ENCODE measurements at places on chromosomes 16 and 17.

- no peak for DNase-seq
These were observed 22.1 kb downstream of the HIC1 start for GRCh38 chr17:2077040-2077439.

DNA sequence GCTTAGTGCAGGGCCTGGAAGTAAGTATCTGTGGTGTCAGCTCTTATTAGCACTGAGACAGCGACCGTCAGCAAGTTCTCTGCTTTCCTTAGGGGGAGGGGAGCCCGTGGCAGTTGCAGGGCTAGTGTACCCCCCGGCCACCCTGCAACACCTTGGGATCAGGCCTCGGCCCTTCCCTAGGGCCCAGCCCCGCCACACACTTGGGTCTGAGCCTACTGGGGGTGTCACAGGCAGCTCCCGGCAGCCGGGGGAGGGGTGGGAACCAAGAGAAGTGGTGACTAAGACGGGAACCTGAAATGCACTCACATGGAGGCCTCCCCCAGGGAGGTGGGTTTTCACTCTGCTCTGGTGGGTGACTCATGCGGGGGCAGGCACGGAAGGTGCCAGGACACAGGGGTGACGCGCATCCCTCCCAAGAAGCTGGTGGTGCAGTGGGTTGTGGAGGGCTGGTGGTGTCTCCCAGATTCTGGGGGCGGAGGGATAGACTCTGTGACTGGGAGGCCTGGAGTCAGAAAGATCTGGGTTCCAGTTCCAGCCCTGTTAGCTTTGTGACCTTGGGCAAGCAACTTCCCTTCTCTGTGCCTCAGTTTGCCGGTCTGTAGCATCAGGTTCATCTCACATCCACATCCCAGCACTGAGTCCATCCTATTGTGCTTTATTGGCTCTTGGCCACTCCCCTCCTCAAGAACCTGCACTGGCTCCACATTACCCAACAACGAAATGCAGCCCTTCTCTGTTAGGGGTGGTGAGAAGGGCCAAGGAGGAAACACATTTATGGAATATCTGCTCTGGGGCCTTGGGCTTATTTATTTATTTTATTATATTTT, 44.5 kb downstream of the LAT start:
- DNase-seq = peak; percentile 81

DNA sequence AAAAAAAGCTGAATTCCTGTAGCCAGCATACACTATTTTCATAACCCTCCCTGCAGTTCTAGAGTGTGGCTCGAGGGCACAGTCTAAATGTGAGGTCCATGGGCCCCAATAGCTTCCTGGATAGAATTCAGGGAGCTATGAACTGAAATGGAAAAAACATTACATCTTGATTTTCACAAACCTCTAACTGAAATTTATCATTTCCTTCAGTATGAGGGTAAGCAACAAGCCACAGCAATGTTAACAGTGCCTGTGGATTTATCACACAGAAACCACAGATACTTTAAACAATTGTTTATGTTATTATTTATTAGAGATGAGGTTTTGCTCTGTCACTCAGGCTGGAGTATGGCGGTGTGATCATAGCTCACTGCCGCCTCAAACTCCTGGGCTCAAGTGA, 18.2 kb downstream of the TMEM92 start:
- no peak for DNase-seq

DNA sequence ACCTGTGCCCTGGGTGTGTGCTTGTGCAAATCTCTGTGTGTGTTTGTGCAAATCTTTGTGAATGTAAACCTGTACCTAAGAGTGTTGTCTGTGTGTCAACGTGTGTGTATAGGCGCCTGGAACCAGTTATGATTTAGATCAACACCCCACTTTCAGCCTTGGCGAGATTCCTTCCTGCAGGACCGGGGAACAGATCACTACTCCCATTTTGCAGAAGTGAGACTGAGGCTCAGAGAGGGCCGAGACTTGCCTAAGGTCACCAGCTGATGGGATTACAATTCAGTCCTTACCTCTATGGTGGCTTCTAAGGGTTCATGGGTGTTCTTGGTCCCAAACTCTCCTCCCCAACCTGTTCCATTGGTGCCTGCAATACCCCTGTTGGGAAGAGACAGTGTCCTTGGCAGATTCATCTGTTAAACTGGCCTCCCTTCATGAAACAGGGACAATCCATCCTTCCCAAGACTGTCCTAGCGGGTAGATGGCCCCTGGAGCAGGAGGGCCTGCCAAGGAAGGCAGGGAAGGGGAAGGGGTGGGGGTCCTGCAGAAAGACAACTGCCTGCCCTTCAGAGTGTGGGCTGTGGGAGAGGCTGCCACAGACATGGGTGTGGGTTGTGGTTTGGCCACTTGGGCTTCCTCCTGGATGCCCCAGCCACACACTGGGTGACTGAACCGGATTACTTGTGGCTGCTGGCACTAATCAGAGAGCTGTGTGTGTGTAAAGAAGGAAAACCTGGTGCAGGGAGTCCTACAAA, 6.9 kb upstream of the MAPK7 start:
- no peak for DNase-seq

DNA sequence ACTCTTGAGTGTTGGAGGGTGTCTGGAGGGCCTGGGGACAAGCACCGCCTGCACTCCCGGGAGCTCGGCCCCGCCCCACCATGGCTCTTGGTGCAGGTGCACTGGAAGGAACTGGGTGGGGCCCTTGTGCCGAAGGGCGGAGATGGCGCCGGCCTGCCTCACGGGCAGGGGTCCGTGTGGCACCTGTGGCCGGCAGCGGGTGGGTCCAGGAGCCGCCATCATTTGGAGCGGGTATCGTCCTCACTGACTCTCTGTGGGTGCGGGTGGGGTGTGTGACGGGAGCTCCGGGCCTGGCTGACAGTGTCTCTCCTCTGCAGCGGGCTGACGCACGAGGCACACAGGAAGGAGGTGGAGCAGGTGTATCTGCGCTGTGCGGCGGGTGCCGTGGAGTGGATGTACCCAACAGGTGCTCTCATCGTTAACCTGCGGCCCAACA, 5.2 kb downstream of the METRNL start:
- DNase-seq = no peak

GRCh38 chr16:4876646-4877379, 29.5 kb downstream of the UBN1 start:
- DNase-seq = no peak

DNA sequence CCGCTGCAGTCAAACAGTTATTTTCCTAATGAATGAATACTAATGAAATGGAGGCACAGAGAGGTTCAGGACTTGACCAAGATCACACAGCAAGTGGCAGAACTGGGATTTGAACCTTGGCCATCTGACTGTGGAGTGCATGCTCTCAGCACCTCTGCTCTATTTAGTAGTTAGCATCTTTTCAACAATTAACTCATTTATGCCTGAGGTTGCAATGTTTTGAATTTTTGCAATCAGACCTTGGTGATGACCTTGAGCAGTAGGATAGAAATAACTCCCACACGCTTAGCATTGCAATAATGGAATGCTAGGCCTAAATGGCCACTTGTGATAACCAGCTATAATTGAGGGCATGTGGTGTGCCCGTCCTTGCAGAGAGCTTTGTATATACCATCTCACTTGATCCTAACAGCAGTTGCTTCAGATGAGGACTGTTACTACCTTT, 31.0 kb downstream of the NAGPA start:
- no peak for DNase-seq

GRCh38 chr16:46817961-46818360, 13.0 kb downstream of the C16orf87 start:
- no peak for DNase-seq

- no peak for DNase-seq
These were observed 40.3 kb upstream of the BAHCC1 start for GRCh38 chr17:81354954-81355347.

GRCh38 chr16:46717692-46718091, 28.2 kb downstream of the ORC6 start:
- DNase-seq = no peak

DNA sequence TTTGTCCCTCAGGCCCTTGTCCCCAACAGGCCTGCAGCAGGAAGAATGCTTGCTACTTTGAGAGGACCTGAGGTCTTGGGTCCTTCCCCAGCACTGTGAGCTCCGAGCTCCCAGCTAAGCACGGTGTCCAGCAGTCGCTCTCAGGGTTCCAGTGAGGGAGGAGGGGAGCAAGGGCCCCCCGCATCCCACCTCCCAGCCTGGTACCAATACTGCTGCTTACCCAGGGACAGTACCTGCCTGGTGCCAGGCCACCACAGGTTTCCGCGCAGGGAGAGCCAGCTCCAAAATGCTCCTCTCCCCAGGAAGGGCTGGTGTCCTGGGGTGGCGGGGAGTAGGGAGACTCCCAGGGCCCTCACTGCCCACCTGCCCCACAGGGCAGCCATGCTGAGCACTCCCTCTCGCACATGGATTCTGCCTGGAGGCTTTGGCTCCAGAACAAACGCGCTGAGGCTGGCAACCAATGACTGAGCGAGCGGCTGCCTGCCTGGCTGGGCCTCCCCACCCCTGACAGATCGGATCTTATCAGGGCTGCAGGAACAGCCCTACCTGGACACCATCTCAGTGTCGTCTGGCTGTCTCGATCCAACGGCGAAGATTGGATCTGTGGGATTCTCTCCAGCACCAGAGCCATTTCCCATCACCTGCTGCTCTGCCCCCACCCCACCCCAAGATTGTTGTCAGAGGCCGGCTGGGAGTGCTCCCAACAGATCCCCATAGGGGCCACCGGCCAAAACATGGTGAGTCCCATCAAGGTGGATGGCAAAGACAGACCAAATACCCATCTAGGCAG, 2.4 kb downstream of the DOK4 start:
- DNase-seq = no peak

- no peak for DNase-seq
These were observed 258.6 kb downstream of the SNX29 start for GRCh38 chr16:12235110-12235509.

GRCh38 chr17:78448356-78448993, 70.0 kb downstream of the PGS1 start:
- DNase-seq = no peak

GRCh38 chr16:2151188-2152091, 3.0 kb downstream of the RAB26 start:
- no peak for DNase-seq

DNA sequence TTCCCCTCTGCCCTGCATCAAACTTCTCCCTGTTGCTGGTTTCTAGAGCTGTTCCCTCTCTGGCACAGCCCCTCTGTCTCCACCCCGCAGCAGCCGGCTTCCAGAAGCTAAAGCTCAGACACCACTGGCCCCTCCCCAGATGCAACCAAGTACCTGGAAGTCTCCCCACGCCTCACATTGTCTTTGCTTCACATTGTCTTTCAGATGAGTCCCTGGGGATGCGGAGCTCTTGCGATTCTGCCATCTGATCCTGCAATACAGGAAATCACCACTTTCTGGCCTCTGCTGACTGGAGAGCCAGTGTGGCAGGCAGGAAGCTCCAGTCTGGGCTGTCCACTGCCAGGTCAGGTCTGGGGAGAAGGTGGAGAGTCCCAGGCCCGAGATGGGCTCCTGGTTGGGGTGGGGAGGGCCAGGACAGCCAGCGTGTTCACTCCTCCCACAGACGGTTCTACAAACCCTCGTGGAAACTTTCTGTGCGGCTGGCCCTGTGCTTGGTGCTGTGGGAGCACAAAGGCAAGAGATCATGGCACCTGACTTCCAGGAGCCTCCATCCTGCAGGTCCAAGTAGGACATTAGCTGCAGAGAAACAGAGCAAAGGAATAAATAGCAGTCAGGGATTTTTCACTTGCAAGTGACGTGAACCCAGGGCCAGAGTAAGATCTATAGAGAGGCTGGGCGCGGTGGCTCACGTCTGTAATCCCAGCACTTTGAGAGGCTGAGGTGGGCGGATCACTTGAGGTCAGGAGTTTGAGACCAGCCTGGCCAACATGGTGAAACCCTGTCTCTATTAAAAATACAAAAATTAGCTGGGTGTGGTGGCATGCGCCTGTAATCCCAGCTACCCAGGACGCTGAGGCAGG, 47.9 kb upstream of the MAP3K14 start:
- DNase-seq = peak; percentile 44

- DNase-seq = peak; percentile 59
These were observed 63.0 kb downstream of the BAIAP2 start for GRCh38 chr17:81097943-81098308.

DNA sequence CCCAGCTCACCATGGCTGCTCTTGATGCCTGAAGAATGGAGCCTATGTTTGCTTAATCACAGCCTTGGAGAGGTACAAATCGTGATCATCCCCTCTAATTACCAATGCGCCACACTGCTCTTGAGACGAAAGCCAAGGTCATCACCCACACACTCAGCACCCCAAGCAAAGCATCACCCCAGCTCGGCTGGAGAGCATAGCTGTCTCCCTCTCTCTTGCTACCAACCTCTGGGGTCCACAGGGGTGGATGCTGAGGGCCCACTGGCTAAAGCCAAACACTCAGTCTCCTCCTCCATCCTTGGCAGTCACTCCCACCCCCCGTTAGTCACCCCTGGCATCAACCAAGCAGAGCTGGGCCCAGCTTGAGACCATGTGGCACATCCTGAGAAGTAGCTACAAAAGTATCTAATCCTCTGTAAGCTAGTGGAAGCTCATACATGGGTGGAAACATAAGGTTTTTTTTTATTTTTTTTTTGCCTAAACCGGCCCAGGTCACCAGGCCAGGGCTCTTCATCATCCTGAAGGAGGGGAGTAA, 44.8 kb downstream of the PIMREG start:
- no peak for DNase-seq

GRCh38 chr17:78665952-78666920, 89.0 kb upstream of the DNAH17 start:
- no peak for DNase-seq

DNA sequence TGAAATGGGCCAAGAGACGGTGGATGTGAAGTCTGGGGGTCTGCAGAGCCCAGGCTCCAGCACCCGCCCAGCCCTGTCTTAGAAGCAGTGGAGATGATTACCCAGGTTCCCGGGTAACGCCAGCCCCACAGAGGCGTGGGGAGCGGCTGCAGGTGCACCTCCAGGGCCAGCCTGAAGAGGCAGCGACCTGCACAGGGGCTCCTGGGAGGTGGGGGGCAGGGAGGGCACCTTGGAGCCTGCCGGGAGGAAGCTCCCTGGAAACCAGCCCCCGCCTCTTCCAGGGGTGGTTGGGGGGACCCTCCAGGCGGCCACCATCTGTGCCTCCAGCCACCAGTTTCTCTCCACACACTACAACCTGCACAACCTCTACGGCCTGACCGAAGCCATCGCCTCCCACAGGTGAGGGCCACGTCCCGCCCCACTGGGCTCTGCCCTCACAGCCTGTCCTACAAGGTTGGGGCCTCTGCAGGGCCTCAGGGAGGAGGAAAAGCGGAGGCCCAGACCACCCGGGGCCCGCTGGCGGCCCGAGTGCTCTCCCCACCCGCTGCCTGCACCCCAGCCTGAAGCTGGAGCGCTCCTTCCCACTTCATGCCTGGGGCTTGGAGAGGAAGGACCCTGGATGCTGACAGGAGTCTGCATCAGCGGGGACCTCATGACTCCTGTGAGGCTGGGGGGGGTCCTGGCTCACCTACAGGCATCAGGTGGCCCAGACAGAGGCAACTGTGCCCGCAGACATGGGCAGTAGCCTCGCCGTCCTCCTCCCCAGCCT, 10.5 kb downstream of the GAA start:
- DNase-seq = peak; percentile 36

GRCh38 chr16:22955461-22956070, 141.6 kb downstream of the HS3ST2 start:
- DNase-seq = no peak

Data from A549 (cell line).